ENCODE measurements at places on chromosomes 6 and 20. TPM values are rescaled to one million over a fixed set of nuclear protein-coding genes. Genes with fewer than 3 reads are reported as not detected.

SLC17A3 gene
- not detected for total RNA-seq

GRCh38 chr6:38703949-38704590, 1.1 kb upstream of the GLO1 start:
- peaks cover 5% of the 10 kb centered on the region for H3K4me1 ChIP-seq
- H3K27me3 ChIP-seq: no peaks in the 10 kb centered on the region
- no peak overlapping the region for H3K27ac ChIP-seq
- DNase-seq: no peak

NXT1 gene
- 5.4 TPM for total RNA-seq

DNA sequence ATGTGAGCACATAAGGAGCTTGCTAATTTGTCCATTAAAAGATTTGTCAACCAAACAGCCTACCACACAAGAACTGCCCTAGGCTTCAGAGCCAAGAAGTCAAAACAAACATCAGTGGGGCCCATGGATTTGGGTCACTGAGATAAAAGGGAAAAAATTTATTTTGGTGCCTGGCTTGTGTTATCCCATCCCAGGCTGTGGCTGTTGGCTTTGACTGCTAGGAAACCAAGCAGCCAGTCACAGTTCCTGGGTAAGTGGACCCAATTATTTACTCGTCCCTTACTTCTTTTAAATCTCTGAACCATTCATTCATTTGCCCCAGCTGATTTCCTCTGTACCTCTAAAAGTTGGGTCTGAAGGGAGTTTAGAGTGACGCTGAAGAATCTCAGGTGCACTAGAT, 41.3 kb downstream of the EDN1 start:
- H3K27ac ChIP-seq: no peak overlapping the region
- H3K27me3 ChIP-seq: no peaks in the 10 kb centered on the region
- no peak overlapping the region for H3K4me3 ChIP-seq
- DNase-seq: no peak
- no peaks in the 10 kb centered on the region for H3K4me1 ChIP-seq
- no peaks in the 10 kb centered on the region for H3K36me3 ChIP-seq

TNNC2 gene
- not detected for total RNA-seq

PAK5 gene
- total RNA-seq: not detected

LY6G5C gene
- not detected for total RNA-seq

DNA sequence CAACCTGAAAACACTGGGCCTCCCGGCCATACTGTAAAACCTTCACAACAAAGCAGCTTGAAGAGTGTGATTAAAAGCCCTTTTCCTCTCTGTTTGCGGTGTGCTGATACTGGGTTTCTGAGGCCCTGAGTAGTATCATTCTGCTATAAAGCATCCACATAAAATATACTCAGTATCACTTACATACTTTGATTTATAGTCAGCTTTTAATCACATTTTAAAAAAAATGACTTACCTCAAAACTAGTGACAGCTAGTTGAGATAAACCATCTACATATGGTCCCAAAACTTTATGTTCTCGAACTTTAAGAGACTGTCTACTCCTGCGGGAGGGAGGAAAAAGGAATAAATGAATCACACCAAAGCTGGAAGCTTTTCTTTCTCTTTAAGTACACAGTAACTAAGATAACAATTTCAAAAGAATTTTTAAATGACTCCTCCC, 135.7 kb downstream of the KIF13A start:
- peak overlapping the region; percentile 0 for H3K27ac ChIP-seq
- H3K4me3 ChIP-seq: no peak overlapping the region
- no peaks in the 10 kb centered on the region for H3K36me3 ChIP-seq
- H3K27me3 ChIP-seq: no peaks in the 10 kb centered on the region
- DNase-seq: no peak
- no peaks in the 10 kb centered on the region for H3K4me1 ChIP-seq

DNA sequence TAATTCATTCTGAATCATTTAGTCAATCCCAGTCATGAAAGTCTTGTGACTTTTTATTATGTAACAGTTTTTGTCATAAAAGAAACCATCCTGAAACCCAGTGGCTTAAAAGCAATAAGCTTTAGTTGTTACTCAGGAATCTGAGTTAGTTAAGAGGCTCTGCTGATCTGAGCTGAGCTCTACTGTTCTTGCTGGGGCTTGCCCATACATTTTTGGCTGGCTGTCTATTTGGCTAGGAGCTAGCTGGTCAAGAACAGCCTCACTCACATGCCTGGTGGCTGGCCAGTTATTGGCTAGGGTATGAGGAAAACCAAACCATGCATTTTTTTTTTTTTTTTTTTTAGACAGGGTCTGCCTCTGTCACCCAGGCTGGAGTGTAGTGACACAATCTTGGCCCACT, 10.6 kb downstream of the TCF21 start:
- peaks cover 27% of the 10 kb centered on the region for H3K4me1 ChIP-seq
- H3K36me3 ChIP-seq: no peaks in the 10 kb centered on the region
- DNase-seq: no peak
- H3K4me3 ChIP-seq: no peak overlapping the region
- H3K27me3 ChIP-seq: no peaks in the 10 kb centered on the region

GRCh38 chr6:117149324-117149723, 116.0 kb upstream of the VGLL2 start:
- DNase-seq: no peak
- H3K27me3 ChIP-seq: no peaks in the 10 kb centered on the region
- H3K27ac ChIP-seq: no peak overlapping the region
- H3K36me3 ChIP-seq: no peaks in the 10 kb centered on the region

DNA sequence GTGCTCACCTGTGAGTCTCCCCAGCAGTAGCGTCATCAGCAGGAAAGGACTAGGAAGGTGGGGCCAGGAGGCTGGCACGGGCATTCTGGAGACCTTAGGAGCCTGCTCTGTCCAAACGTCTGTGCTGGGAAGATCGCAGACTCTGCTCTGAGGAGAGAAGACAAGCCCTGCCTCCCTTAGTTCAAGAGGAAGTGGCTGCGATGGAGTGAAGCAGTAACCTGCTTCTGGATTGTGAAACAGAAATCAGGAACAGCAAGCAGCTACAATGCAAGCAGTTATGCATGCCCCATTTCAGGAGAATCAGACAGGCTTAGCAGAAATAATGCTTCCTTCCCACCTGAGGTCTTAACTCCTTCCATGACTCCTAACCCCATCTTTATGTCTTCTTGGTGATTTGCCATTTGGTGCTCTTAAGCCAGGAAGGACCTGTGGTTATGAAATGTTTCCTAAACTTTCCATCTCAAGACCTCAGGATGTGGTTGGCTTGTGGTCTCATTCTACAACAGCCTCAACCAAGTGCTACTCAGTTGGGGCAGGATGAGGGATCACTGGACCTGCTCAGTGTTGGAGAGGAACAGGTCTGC, at the start of gene SIRPB1:
Gene SIRPB1 (minus strand): TSS at position 149 of the 584 bp plus-strand sequence. CDS start 65 bp downstream, at position 84.
- no peaks in the 10 kb centered on the region for H3K4me1 ChIP-seq
- H3K4me3 ChIP-seq: peak within 1 kb of the TSS; percentile 10
- H3K27ac ChIP-seq: peak within 1 kb of the TSS; percentile 70
- H3K36me3 ChIP-seq: no peaks in the 10 kb centered on the region

DNA sequence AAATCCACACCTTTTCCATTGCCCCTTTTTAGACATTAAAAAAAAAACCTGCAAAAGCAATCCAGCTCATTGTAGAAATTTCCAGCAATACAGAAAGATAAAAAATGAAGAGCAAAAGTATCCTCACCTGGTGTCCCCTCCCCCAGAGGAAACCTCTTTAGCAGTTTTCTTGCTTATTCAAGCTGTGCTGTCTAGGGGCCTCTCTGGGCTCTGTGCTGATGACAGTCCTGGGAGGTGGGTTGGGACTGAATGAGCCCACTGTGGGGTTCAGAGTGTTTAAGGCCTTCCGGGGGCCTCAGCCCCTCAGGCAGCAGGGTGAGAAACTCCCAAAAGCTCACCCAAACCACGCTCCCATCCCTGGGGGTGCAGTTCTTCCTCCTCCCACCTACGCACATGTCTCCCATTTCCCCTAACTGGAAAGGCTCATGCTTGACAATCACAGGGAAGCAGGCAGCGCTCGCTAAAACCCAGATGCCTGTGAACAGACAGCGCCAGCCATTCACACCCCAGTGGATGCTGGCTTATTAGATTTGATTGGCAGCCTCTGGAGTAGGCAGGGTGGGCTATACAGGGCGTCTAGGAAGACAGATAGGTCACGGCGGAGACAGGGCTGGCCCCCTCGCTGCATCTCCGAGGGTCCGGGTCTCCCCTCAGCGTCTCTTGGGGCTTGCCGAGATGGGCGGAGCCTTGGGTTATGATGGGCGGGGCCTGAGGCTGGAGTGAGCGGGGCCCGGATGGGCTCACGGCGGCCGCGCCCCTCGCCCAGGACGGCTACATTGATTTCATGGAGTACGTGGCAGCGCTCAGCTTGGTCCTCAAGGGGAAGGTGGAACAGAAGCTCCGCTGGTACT, 4.6 kb downstream of the GUCA1A start:
- peaks cover 6% of the 10 kb centered on the region for H3K4me1 ChIP-seq
- no peak overlapping the region for H3K4me3 ChIP-seq
- DNase-seq: no peak
- H3K36me3 ChIP-seq: no peaks in the 10 kb centered on the region

AVP gene
- not detected for total RNA-seq

OXT gene
- total RNA-seq: not detected

SLC35D3 gene
- not detected for total RNA-seq

GRCh38 chr6:105320271-105320670, 82.6 kb downstream of the PREP start:
- H3K4me1 ChIP-seq: no peaks in the 10 kb centered on the region
- no peak for DNase-seq
- H3K27me3 ChIP-seq: no peaks in the 10 kb centered on the region
- no peak overlapping the region for H3K4me3 ChIP-seq

Measured in Peyer's patch (tissue), 4 donors.